ENCODE measurements at places on chromosomes 16 and 17. TPM values are rescaled to one million over a fixed set of nuclear protein-coding genes. Genes with fewer than 3 reads are reported as not detected.

Gene MPP3
- total RNA-seq = 11.6 TPM

Gene TAC4
- not detected for total RNA-seq

Gene EPOP
- total RNA-seq = 14.1 TPM

Gene KRTAP4-5
- not detected for total RNA-seq

Gene RTN4RL1
- 8.1 TPM for total RNA-seq

Gene SEC14L5
- 0.03 TPM for total RNA-seq

Gene RHOT2
- total RNA-seq = 91.5 TPM

Gene C16orf74
- 27.2 TPM for total RNA-seq

Gene NPIPB9
- 1.0 TPM for total RNA-seq

Gene FBXW10B
- total RNA-seq = 5.7 TPM

Gene CCL22
- total RNA-seq = not detected

Gene SPATA32
- total RNA-seq = not detected

Gene SCN4A
- 0.37 TPM for total RNA-seq

Gene CACNG1
- not detected for total RNA-seq

Gene HAS3
- total RNA-seq = 35.9 TPM

Gene CCL16
- total RNA-seq = not detected

Gene C17orf78
- not detected for total RNA-seq

Gene GFAP
- total RNA-seq = not detected

Gene ZNF750
- total RNA-seq = not detected

Gene BHLHA9
- total RNA-seq = not detected

Gene PRAC1
- total RNA-seq = not detected

Gene RCVRN
- not detected for total RNA-seq

Gene RUNDC3A
- total RNA-seq = not detected

Gene FOXN1
- not detected for total RNA-seq

Gene MYH3
- 0.03 TPM for total RNA-seq

Gene KRT16
- total RNA-seq = not detected

Gene CEMP1
- total RNA-seq = not detected

Gene UTP18
- total RNA-seq = 120 TPM

Gene ATP2A1
- total RNA-seq = 0.12 TPM

Gene BRICD5
- total RNA-seq = 1.1 TPM

Gene RHBDF1
- 11.8 TPM for total RNA-seq

Gene FMNL1
- total RNA-seq = 4.1 TPM

Gene IL17C
- total RNA-seq = not detected

Gene NGFR
- total RNA-seq = 5.1 TPM

Gene KRT24
- total RNA-seq = not detected

Gene CD79B
- not detected for total RNA-seq

Gene PLCG2
- total RNA-seq = 3.9 TPM

Gene VKORC1
- 184 TPM for total RNA-seq

Gene TMC8
- total RNA-seq = 0.17 TPM

Gene PDE6G
- total RNA-seq = 1.4 TPM

Gene TUBG1
- total RNA-seq = 74.8 TPM

Gene ORC6
- 19.6 TPM for total RNA-seq

Gene PIMREG
- total RNA-seq = 59.2 TPM

Gene PRCD
- not detected for total RNA-seq

Gene SLC35G6
- total RNA-seq = not detected

Gene ASB16
- total RNA-seq = not detected

Gene RNF222
- not detected for total RNA-seq
